ENCODE measurements at places on chromosomes 7 and 10. TPM values are rescaled to one million over a fixed set of nuclear protein-coding genes. Genes with fewer than 3 reads are reported as not detected.

The CLEC2L gene
- 0.18 TPM for total RNA-seq

DNA sequence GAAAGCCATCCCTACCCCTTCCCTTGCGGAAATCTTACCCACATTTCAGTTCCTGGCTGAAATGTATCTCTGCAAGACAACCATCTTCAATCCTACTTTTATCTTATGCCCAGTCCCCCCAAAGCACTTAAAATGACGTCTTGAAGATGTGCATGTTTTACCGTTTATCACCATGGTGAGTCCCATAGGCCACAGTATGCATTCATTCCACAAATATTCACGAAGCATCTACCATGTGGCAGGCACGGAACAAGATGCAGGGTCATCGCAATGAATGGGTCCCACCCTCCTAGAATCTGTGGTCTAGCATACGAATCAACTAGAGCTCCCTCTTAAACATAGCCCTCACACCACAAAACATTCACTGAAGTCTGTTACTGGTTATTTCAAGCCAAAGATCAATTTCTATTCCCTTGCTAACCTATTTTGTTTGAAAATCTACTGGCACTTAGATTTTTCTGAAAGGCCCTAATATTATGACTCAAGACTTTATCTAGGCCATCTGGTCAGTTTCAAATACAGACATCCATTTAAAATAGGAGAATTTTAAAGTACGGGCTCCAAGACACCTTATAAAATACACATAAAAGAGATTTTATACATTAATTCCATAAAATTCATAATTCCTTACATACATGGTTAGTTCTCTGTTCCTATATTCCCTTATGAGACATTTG is 99.4 kb downstream of the PARD3 start:
- no peak overlapping the region for H3K27ac ChIP-seq
- H3K4me1 ChIP-seq, result peaks cover 67% of the 10 kb centered on the region
- no peaks in the 10 kb centered on the region for H3K27me3 ChIP-seq
- no peaks in the 10 kb centered on the region for H3K36me3 ChIP-seq
- no peak for DNase-seq

GRCh38 chr7:3179456-3179855 is 121.6 kb upstream of the SDK1 start:
- DNase-seq, result no peak
- no peaks in the 10 kb centered on the region for H3K4me1 ChIP-seq
- H3K27me3 ChIP-seq, result no peaks in the 10 kb centered on the region

The C7orf33 gene
- total RNA-seq, result not detected

- H3K27ac ChIP-seq, result peak overlapping the region; percentile 64
- H3K36me3 ChIP-seq, result no peaks in the 10 kb centered on the region
- no peak overlapping the region for H3K4me3 ChIP-seq
- peaks cover 3% of the 10 kb centered on the region for H3K27me3 ChIP-seq
- no peak for DNase-seq
- H3K4me1 ChIP-seq, result peaks cover 54% of the 10 kb centered on the region
Observed at GRCh38 chr10:129940617-129941198, 23.4 kb downstream of the EBF3 start.

GRCh38 chr7:122143376-122143750 is 686 bp downstream of the AASS start:
- peak overlapping the region; percentile 86 for H3K27ac ChIP-seq
- peak; percentile 5 for DNase-seq
- H3K27me3 ChIP-seq, result no peaks in the 10 kb centered on the region
- peaks cover 6% of the 10 kb centered on the region for H3K4me1 ChIP-seq

- DNase-seq, result no peak
- no peaks in the 10 kb centered on the region for H3K27me3 ChIP-seq
- no peaks in the 10 kb centered on the region for H3K4me1 ChIP-seq
- no peak overlapping the region for H3K27ac ChIP-seq
- H3K4me3 ChIP-seq, result no peak overlapping the region
Observed at GRCh38 chr10:109592391-109592790, 330.9 kb downstream of the XPNPEP1 start.

DNA sequence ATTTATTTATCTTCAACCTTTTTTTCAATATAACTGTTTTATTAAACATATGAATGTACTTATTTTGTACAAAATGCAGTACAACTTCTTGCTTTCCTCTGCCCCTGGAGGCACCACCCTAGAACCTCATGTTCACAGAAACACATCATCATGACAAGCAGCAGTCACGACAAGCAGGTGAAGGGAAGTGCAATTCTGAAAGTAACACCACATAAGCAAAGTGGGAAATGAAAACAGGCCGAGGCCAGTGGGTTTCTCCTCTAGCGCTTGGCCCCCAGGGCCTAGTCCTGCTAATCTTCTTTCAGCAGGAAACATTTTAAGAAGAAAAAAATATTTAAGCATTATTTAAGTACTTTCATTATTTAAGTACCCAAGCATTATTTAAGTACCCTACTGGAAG is 598.1 kb downstream of the SH2D4B start:
- H3K36me3 ChIP-seq, result no peaks in the 10 kb centered on the region
- H3K27me3 ChIP-seq, result no peaks in the 10 kb centered on the region
- H3K4me1 ChIP-seq, result no peaks in the 10 kb centered on the region

DNA sequence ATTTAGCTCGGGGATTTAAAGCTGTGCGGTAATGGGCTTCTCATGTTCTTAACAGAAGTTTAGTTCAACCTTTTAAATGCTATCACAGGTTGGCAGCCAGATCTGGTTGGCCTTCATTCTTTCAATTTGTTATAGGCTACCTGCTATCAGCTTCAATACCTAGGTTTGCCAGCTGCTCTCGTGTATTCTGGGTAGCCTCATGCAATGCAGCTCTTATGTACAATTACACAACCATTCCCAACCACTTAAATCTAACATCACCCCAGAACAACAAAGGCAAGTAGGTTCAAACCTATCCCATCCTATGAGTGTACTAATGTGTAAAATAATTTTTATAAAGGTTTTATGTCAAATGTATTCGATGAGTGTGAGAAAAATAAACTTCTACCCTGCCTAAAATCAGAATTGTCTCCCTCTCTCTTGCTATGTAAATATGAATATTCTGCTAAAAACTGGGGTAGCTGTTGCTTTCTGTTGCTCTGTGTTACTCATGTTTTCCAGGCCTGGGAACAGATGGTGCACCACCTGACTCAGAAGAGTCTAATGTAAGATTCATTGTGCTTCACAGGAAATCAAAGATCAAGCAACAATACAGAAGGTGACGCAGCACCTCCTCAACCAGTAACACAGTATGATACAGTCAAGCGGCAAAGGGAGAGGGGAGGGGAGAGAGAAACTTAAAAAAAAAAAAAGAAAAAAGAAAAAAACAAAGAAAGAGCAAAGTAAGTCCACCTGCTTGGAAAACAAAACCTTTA is 188.6 kb downstream of the ETV1 start:
- no peak overlapping the region for H3K4me3 ChIP-seq
- no peak for DNase-seq
- H3K27me3 ChIP-seq, result no peaks in the 10 kb centered on the region
- H3K4me1 ChIP-seq, result no peaks in the 10 kb centered on the region
- H3K27ac ChIP-seq, result no peak overlapping the region

- DNase-seq, result no peak
- no peaks in the 10 kb centered on the region for H3K4me1 ChIP-seq
- no peak overlapping the region for H3K27ac ChIP-seq
- H3K36me3 ChIP-seq, result no peaks in the 10 kb centered on the region
- no peaks in the 10 kb centered on the region for H3K27me3 ChIP-seq
Observed at GRCh38 chr10:42990016-42990720, 86.7 kb upstream of the RET start.

- H3K4me3 ChIP-seq, result no peak overlapping the region
- no peaks in the 10 kb centered on the region for H3K36me3 ChIP-seq
- no peak for DNase-seq
Observed at GRCh38 chr10:26044141-26044749, 110.2 kb downstream of the MYO3A start.

Measured in gastrocnemius medialis (tissue), 4 donors.